ENCODE measurements at places on chromosomes 2 and 18.

GRCh38 chr2:73718851-73719621 lies 18.1 kb downstream of the TPRKB start:
- DNase-seq, result no peak

DNA sequence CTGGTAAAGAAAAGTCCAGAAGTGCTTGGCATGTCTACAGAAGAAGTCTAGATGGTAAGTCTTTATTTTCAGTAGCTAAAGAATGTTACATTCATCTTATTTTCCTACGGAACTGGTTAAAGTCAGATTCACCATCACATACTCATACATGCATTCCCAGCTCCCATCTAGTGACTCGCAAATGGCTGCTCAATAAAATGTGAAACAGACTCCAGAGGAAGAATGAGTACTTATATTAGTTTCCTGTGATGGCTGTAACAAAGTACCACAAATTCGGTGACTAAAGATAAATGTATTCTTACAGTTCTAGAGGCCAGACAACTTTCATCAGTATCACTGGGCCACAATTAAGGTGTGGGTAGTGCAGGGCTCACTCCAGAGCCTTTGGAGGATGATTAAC lies 797.2 kb downstream of the SATB2 start:
- no peak for DNase-seq

DNA sequence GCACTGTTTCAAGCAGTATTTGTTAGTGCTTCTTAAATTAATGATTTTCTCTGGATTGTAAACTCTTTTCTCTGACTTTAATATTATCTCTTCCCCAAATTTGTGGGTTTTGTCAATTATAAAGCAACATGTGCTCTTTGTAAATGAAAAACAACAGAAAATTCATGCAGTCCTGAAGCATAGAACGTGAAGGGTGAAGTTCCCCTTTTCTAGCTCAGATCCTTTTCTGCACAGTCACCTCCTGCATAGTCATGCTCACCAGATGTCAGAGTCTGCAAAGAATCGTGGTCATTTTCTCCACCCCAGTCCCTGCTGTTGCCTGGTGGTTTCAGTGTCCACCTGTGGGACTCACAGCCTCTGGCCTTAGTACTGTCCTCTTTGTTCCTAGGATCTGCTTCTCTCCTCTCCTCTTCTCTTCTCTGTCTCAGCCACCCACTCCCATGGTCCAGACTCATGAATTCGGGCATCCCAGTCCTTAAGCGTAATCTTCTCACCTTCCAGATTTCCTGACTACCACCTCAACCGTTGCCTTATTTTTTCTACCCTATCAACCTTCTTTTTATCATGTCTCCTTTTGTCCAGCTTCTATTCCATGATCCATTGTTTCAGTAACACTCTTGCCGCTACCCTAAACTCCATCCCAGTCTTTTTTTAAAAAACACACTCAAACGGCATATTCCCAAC lies 229.1 kb downstream of the RTP5 start:
- peak; percentile 16 for DNase-seq

- peak; percentile 3 for DNase-seq
These were observed 32.4 kb downstream of the MARCO start for GRCh38 chr2:118974103-118974993.

DNA sequence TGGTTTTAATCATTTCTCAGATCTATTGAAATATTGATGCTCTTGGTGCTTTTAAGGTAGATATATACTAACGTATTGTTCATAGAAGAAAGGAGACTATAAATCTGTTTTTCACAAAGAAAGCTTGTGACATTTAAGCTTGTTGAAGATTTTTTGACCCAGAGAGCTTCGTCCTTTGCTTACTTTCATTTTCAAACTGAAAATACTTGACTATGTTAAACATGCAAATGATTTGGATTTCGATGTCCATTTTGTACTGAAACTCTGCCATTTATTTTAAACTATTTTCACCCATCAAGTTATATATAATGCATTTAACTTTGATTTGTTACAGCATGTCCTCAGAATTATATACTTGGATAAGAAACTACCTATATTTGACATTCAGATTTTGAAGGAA lies 85.2 kb downstream of the SLC4A10 start:
- peak; percentile 18 for DNase-seq

DNA sequence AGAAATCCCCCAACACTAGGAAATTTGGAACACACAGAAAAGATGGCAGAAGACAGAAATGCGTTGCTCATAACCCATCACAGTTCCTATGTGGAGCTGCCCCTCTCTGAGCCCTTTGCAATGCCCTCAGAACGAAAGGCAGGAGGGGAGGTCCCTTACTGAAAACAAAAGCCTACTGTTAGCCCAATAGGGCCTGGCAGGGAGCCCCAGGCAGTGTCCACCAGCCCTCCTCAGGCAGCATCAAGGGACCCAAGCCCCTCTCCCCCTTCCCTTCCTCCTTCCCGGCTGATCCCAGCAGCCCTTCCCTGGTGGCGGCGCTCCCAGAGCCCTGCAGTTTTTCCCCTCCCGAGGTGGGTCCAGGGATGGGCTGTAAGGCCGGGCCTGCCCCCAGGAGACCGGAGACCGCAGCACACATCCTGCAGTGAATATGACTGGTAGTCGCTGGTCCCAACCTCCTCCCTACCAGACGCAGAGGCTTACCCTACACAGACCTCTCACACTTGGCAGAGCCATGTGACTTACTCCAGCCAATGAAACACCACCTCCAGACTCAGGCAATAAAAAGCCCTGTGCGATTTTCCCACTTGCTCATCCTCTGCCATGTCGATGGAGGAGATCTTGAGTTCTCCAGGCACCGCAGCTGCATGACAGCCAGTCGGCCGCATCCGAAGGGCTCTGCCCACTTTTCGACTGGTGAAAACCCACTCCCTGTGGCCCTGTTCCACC lies 19.4 kb upstream of the DUSP2 start:
- no peak for DNase-seq

DNA sequence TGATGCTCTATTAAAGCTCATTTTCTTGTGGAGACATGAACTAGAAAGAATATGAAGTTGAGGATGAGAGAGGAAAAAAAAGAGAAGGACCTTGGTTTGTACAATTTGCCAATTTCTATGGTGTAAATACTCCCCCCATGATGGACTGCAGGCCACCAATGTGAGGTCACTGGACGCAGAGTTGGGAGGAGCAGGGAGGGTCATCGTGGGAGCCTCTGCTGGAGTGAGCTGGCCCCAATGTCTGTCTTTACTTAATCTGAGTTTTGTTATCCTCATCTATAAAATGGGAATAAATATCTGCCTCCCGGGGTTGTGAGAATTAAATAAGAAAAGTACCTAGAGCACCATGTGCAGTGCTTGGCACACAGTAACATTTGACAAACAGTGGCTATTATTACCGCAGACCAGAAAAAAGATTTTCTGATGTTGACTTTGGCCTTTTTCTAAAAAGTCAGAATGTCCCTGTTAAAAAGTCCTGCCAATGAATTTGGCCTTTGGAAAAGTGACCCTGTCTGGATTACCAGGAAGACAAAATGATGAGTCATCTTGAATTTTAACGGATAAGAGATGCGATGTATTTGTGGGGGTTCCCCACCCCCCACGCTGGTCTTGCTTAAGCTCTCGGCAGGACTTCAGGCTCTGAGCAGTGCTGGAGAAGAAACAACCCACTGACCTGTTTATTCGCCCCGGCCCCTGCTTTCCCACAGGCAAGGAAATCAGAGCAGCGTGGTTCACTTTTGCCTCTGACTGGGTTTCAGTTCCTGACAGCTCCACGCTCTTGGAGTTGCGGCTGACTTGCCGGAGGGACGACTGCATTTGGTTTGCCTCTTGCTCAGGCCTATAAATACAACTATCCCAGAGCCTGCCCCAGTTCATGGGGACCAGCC lies 50.3 kb upstream of the FOSL2 start:
- DNase-seq, result peak; percentile 85

DNA sequence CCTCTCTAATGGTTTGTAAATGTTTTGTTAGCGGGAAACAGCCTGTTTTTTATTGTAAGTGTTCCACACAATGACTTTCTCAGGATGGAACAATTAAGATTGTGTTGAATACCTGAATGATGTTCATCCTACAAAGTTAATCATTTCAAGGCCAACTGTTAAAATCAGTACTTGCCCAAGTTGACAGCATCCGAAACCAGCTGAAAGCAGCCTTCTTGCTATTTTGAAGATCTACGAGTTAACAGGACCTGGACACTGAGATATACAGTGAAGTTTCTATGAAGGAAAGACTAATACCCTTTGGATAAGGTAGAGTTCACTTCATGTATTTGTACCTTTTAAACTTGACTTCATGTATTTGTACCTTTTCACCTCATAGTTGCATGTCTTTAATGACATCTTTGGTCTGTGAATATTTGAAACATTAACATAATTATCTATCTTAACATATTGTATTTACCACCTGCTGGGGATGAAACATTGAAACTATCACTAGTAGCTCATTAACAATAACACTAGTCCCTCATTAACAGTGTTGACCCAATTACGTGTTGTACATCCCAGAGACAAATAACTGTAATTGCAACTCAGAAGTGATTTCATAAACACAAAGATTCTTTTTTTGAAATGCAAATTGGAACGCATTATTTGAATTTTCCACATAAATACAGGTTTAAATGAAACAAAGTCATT lies 556.0 kb upstream of the MEX3C start:
- DNase-seq, result no peak

DNA sequence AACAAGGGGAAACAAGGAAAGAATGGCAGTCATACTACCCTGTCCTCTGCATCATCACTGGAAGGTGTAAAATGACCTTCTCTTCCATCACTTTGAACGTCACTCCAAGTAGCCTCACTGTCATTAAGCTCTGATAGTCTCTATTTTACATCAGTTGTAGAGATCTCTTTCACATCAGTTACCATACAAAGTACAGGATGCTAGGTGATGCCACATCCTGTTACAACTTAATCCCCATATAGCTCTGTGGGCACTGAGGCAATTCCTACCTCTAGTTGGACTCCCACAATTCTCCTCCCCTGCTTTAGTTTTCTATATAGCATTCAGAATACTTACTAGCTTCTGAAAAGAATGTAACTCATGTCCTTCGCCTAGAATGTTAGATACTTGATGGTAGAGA lies 55.1 kb upstream of the TTC27 start:
- no peak for DNase-seq

GRCh38 chr2:100759901-100760300 lies 60.0 kb upstream of the NPAS2 start:
- DNase-seq, result peak; percentile 54

- peak; percentile 1 for DNase-seq
These were observed 152.8 kb downstream of the DSC3 start for GRCh38 chr18:30889519-30890301.

DNA sequence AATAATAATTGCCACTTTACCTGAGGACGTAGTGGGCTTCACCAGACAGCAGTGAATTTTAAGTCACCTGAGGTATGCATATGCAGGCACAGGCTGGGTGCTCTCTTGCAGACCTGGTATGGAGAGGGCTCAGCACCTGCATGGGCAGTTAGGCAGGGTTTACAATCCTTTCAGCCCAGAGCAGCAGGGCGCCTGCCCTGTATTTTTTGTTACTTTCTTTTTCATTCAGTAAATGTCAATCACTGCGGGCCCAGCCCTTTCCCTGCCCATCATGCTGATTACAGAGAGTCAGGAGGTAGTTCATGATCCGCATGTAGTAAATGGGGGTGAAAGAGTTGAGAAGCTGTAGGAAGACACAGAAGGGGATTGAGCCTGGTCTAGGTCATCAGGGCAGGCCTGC lies 147.0 kb upstream of the ALPP start:
- no peak for DNase-seq

Data from adipocyte (in vitro differentiated cells).